Activated naive CD4-positive, alpha-beta T cell (primary cell): ENCODE measurements at places on chromosomes 11 and 22.

- no peak for DNase-seq
Measured at GRCh38 chr11:101584655-101585054, 848 bp upstream of the TRPC6 start.

DNA sequence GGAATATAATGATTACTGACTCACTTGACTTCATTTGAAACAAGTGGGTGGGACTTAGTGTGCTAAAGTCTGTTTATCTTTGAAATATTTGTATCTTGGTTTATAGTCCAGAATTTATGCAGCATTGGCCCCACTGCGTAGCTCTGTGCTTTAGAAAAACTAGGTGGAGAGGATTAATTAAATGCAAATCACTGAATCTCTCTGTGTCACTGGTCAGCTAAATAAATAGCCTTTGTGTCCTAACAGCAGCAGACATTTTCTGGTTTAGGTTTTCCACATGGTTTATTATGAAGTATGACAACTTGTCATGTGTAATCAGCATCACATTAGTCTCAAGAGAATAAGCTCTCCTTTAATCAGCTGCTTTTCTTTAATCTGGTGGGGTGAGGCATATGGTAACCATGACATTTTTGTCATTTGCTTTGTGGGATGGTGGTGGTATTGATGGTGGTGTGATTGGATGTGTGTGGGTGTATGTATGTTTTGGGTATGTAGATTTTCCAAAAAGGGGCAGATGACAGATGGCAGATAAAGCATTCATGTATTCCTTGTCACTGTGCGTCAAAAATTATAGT lies 33.9 kb downstream of the BCL2L13 start:
- DNase-seq = no peak

GRCh38 chr11:100863080-100863581 lies 176.0 kb downstream of the ARHGAP42 start:
- DNase-seq = no peak

DNA sequence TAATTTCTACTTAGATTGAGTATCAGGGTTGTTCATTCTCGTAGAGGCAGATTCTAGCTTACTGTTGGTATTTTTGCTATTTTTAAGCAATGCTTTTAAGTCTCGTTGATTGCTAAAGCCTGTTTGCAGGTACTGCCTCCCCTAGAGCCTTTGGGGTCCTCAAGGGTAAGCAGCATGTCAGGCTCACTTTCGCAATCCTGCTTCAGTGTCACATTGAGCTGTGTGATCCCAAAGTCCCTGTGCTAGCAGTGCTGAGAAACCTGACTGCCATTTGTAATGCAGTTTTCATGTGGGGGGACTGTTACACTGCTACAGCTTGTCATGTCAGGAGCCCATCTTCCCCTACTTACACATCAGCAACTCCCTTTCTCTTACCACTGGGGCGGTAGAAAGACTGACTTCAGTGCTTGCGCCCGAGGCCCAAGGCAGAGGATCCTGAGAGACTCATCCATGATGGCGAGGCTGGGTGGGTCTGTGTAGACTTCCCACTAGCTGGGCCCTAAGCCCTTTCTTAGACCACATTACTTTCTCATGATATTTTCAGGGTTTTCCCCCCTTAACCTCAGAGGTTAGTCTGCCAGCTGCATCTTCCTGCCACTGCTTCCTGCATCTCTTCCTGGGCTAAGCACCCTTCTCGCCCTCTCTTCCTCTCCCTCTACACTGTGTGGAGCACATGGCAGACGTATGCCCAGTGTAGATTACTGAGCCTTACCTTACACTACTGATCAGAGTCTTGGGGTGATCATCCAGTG lies 40.8 kb upstream of the ST14 start:
- no peak for DNase-seq

- DNase-seq = no peak
Measured at GRCh38 chr11:107275632-107276031, 182.0 kb downstream of the CWF19L2 start.

GRCh38 chr11:1660111-1660867 lies 30.7 kb downstream of the KRTAP5-5 start:
- DNase-seq = no peak

- no peak for DNase-seq
Measured at GRCh38 chr11:109973486-109973885, 119.7 kb upstream of the ZC3H12C start.

DNA sequence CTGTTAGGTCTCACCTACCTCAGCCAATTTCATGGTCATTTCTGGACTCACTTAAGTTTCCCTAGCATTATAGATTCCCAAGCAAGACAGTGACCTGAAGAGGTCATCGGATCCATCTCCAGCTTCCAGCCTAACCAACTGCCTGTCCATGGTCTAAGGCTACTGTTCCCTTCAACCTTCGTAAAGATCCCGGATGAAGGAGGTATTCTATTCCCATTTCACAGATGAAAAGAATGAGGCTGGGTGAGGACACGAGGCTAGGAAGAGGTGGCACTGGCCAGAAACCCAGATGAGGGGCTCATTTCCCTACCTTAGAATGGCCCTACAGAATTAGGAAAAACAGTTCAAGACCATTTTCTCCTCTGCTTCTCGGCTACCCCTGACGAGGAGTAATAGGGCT lies 31.3 kb upstream of the DRD2 start:
- DNase-seq = no peak

DNA sequence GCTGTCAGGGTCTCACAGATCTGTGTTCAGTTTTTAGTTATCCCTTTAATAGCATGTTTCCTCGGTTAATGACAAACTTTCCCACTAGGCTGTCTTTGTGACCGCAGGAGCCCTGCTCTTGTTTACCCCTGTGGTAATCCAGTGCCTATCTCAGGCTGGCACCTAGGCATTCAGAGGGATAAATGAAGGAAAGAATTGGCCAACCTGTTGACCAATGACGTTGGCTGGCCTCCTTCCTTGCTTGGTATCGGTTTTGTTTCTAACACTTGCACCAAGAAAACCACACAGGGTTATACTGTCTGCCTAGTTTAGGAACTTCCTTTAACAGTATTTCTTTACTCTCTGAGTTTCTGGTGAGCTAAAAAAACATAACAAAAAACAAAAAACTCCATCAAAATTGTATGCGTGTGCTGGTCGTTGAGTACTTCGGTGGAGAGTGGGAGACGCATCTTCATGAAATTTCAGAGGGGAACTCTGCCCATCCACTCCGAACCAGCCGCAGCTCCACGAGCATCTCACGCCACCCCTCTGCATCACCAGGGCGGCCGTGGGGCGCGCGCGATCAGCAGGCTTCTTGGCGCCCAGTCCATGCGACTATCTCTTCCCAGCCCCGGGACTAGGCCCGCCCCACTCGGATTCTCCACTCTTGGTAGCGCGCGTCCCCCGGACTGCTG lies 563 bp upstream of the ENDOD1 start:
- DNase-seq = no peak

- DNase-seq = no peak
Measured at GRCh38 chr11:125441648-125442410, 54.2 kb downstream of the FEZ1 start.

GRCh38 chr11:20367313-20367948 lies 3.9 kb downstream of the HTATIP2 start:
- DNase-seq = no peak

GRCh38 chr11:105588001-105588400 lies 21.9 kb upstream of the GRIA4 start:
- no peak for DNase-seq

DNA sequence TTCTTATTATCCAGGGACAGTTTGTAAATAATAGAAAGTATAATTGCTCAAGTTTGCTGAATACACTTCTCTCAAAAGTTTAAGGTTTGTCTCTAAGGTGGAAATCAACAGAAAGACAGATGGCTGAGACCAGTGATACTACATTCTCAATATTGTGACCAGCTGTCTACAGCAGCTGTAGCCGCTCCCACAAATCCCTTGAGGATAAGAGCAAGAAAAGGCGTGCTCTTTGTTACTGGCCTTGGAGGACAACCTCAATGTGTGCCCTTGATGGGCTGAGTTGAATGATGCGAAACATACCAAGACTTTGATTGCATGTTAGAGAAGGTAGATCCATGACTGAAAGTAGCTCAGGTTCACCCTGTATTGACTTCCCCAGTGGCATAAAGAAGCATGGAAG lies 6.1 kb downstream of the OR6M1 start:
- no peak for DNase-seq

- no peak for DNase-seq
Measured at GRCh38 chr22:27461470-27461869, 340.1 kb downstream of the MN1 start.

- DNase-seq = no peak
Measured at GRCh38 chr22:43442386-43443151, 30.8 kb downstream of the MPPED1 start.

- DNase-seq = no peak
Measured at GRCh38 chr22:43811777-43812148, 342 bp downstream of the EFCAB6 start.

- no peak for DNase-seq
Measured at GRCh38 chr11:132257871-132258270, 887.5 kb downstream of the NTM start.

- DNase-seq = no peak
Measured at GRCh38 chr11:127281534-127281933, 281.0 kb upstream of the KIRREL3 start.

GRCh38 chr11:24598641-24599040 lies 101.8 kb downstream of the LUZP2 start:
- DNase-seq = no peak

DNA sequence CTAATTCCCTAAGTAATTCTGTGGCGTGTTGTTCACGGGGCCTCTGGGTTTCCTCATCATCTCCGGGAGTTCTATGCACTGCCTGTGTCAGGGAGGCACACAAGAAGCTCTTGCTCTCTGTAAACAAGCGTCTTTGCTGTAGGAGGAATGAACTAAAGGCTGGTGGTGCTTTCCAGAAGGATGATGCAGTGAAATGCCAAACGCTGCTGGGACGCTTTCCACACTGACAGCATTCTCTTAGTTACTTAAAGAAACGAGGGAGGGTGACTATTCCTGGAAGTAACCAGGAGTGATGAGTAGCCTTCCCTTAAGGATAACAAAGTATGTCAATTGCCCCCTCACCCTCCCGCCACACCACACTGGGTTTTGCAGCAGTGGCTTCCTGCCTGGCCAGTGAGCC lies 38.5 kb upstream of the NUP50 start:
- no peak for DNase-seq

GRCh38 chr11:35077709-35078469 lies 61.1 kb upstream of the CD44 start:
- DNase-seq = no peak

DNA sequence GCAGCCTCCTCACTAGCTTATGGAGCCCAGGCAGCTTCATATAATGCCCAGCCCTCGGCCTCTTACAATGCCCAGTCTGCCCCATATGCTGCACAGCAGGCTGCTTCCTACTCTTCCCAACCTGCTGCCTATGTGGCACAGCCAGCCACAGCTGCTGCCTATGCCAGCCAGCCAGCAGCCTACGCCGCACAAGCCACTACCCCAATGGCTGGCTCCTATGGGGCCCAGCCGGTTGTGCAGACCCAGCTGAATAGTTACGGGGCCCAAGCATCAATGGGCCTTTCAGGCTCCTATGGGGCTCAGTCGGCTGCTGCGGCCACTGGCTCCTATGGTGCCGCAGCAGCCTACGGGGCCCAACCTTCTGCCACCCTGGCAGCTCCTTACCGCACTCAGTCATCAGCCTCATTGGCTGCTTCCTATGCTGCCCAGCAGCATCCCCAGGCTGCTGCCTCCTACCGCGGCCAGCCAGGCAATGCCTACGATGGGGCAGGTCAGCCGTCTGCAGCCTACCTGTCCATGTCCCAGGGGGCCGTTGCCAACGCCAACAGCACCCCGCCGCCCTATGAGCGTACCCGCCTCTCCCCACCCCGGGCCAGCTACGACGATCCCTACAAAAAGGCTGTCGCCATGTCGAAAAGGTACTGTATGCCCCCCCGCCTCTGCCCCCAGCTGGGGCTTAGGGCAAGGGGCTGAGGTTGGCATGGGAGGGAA lies 8.8 kb downstream of the RBM14 start:
- DNase-seq = no peak

- DNase-seq = no peak
Measured at GRCh38 chr11:82855616-82856015, 44.6 kb downstream of the PRCP start.

GRCh38 chr22:38080850-38081635 lies 2.9 kb downstream of the SLC16A8 start:
- no peak for DNase-seq

- no peak for DNase-seq
Measured at GRCh38 chr22:45202333-45203149, 38.2 kb downstream of the KIAA0930 start.

DNA sequence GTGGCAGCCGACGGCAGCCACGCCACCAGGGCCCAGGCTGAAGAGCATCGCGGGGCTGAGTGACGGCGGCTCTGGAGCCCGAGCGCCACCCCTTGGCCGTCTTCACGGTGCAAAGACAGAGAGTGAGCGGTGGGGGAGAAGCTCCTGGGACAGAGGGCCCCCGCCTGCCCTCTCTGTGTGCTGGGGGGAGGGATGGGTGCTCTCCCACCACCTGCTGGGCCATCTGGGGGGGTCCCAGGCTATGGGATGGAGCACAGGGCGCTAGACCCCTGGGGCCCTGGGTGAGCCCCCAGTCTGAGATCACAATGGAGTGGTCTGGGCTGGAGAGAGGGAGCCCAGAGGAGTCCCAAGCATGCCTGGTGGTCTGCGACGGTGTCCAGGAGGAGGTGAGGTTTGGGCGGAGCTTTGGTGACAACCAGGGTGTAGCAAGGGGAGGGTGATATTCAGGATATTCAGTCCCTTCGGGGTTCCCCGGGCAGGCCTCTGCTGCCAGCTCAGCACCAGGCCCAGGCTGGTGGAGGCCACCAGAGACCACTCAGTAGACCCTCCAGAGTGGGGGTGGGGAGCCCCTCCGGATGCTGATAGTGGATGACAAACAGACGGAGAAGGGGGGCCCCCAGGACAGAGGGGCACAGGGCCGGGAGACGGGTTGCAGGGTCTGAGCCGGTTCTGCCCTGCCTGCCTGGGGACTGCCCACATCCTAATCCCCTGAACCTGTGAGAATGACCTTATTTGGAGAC lies 78.1 kb upstream of the PRR5 start:
- DNase-seq = no peak

DNA sequence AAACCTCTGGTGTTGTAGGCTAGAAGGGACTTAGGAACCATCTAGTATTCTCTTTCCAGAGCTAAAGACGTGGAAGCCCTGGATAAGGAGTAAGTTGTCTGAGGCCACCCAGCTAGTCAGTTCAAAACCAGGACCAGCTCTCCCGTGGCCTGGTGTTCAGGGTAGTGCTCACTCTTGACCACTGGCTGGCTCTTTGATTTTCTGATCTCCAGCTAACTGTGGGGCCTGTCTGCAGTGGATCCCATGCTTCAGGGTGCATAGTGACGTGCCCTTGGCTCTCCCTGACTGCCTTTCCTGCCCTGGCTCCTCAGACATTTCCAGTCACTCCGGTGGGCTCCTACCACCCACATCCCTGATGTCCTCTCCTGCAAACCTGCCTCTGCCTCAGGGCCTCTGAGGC lies 1.3 kb downstream of the CLMP start:
- no peak for DNase-seq

DNA sequence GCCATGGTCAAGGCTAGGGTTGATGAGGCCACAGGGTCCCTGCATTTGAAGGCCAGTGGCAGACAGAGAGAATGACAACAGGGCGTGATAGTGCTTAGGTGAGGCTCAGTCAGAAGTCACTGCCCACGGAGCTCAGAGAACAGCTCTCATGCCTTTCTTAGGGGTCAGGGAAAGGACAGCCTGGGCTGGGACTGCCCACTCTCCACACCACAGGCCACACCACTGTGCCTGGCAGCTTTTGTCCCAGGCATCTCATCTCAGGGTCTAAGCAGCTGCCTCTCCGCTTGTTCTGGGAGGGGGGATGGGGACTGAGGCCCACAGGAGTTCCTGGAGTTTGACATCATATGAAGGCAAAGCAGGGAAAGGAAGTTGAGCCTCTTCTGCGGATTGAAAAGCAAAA lies 150.2 kb upstream of the B3GAT1 start:
- DNase-seq = no peak
